SJSA1 (cell line): ENCODE measurements at places on chromosomes 16 and 17. TPM values are rescaled to one million over a fixed set of nuclear protein-coding genes. Genes with fewer than 3 reads are reported as not detected.

DNA sequence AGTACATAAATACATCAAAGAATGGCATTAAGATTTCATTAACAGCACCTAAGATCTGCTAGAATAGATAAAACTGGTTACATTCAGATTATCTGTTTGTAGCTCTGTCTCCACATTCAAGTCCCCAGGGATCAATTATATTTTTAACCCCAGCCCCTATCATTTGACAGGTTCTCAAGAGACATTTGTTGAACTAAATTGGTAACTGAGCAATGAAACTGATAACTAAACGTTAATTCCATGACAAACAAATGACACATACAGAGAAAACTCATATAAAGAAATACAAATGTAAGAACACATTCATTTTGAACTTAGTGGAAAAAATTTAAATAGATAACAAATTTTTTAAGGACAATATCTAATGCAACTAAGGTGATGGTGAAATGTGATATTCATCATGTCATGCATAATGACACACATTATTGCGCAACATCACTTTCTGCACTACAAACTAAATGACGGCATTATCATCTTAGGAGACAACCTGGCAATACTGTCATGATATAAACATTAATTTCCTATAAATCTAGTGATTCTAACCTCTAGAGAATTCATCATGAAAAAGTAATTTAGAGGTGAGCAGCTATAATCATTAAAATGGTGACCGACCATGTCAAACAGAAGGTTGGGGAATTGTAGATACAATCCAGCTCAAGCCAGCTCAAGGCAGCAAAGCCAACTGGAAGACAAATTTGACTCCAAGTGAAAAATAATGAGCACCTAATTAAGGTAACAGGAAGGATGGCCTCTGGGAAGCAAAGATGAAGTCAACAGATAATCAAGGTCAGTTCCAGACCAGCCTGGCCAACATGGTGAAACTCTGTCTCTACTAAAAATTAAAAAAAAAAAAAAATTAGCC lies 9.5 kb downstream of the ARHGAP17 start:
- H3K4me1 ChIP-seq = peaks cover 43% of the 10 kb centered on the region
- H3K36me3 ChIP-seq = peaks cover 37% of the 10 kb centered on the region
- H3K27me3 ChIP-seq = no peaks in the 10 kb centered on the region
- no peak for DNase-seq

HBA1 gene
- total RNA-seq = not detected in 2 replicates

- H3K36me3 ChIP-seq = no peaks in the 10 kb centered on the region
- no peak overlapping the region for H3K4me3 ChIP-seq
- H3K4me1 ChIP-seq = no peaks in the 10 kb centered on the region
- peaks cover 10% of the 10 kb centered on the region for H3K27me3 ChIP-seq
- H3K27ac ChIP-seq = no peak overlapping the region
These were observed 224.9 kb downstream of the CA10 start for GRCh38 chr17:51933647-51934046.

GRCh38 chr16:90020260-90020837 lies 1.1 kb upstream of the DBNDD1 start:
- no peaks in the 10 kb centered on the region; the same call in 1 of the 2 replicates for H3K36me3 ChIP-seq
- no peaks in the 10 kb centered on the region for H3K27me3 ChIP-seq
- H3K4me3 ChIP-seq = no peak overlapping the region

DNA sequence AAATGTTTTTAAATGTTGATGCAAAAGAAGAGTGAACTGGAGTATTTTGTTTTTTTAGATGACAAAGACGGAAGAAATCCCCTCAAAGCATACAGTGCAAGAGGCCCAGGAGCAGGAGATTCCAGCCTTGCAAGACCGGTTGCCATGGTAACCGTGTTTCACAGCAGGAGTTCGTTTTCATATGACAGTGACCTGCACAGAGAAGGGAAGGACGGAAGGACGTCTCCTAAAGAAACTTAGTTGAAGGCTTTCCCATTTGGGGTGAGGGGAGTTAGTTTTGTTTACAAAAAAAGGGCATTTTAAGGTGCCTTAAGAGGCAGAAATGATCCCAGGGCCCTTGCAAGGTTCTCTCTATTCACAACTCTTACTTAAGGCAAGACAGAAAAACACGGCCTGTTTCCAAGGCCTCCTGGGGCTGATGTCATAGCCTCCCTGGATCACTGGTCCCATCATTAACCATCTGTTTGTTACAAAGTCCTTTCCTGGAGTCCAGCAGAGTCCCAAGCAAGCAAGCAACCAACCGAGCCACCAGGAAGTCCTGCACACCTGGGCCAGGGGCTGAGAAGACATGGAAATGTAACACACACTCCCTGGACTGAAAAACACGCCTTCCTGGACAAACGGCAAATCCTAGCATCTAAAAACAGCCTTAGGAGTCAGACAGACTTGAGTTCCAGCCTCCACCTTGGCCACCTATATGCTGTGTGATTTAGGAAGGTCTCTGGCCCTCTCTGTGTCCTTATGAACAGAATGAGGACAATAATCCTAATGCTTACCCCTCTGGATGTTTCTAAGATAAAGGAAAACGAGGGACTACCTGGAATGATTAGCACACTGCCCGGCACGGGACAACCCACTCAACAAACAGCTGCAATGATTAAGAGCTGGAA lies 30.3 kb upstream of the RPH3AL start:
- DNase-seq = no peak
- 0 out of 2 replicates have a peak, but pooled peaks cover 4% of the 10 kb centered on the region for H3K27me3 ChIP-seq
- H3K36me3 ChIP-seq = no peaks in the 10 kb centered on the region

DNA sequence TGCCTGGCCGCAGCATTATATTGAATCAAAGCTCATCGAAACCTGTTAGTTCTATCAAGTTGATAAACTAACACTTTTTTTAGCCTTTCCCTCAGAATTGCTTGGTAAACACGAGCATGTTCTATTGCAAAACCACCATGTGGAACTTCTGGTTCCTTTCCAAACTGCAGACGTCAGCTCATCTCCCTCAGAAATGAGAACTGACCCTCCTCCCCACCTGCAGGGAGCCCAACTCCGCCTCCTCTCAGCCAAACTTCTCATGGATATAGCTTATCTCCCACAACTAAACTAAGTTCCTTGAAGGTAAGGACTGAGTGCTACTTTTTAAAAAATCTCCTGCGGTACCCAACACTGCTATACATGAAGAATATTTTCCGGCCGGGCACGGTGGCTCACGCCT lies 6.7 kb downstream of the SHMT1 start:
- H3K4me1 ChIP-seq = no peaks in the 10 kb centered on the region
- H3K27ac ChIP-seq = no peak overlapping the region
- no peak for DNase-seq
- peaks cover 12% of the 10 kb centered on the region for H3K36me3 ChIP-seq
- no peaks in the 10 kb centered on the region for H3K27me3 ChIP-seq

DNA sequence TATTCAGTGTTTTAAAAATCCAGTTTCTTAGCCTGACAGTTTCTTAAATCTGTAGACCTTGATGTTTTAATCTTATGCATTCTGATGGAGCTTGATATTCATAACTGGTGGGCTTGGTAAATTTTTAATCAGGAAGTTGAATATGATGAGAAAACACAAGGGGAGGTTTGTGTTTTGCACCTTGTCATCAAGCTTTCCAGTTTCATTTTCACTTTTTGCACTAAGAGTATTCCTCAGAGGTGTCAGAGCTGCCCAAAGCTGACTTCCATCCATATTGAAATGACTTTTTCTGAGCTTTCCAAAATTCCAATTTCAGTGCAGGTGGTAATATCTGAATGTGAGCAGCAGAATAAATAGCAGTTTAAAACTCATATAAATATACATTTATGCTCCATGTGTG lies 555.0 kb upstream of the RBFOX1 start:
- DNase-seq = no peak
- no peak overlapping the region for H3K4me3 ChIP-seq
- no peaks in the 10 kb centered on the region for H3K36me3 ChIP-seq
- H3K4me1 ChIP-seq = no peaks in the 10 kb centered on the region
- no peak overlapping the region for H3K27ac ChIP-seq

GRCh38 chr17:11922638-11923037 lies 74.6 kb downstream of the ZNF18 start:
- no peak overlapping the region for H3K27ac ChIP-seq
- H3K4me1 ChIP-seq = no peaks in the 10 kb centered on the region
- no peaks in the 10 kb centered on the region for H3K36me3 ChIP-seq
- no peak overlapping the region for H3K4me3 ChIP-seq
- no peaks in the 10 kb centered on the region for H3K27me3 ChIP-seq

DNA sequence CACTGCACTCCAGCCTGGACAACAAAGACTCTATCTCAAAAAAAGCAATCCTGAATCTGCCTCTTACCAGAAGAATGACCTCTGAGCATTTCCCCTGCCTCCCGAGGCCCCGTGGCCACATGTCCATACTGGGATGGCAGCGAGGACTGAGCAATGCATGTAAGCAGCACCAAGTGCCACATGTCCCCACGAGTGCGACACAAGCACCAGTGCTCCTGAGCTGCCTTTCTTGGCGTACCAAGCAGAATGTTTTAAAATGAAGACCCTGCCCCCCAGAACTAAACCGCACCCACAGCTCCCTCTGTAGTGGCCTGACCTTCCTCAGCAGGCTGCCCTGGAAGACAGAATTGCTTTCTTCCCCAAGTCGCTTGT lies 373.3 kb downstream of the SLC39A11 start:
- DNase-seq = no peak
- H3K4me3 ChIP-seq = no peak overlapping the region
- H3K36me3 ChIP-seq = no peaks in the 10 kb centered on the region
- no peaks in the 10 kb centered on the region for H3K27me3 ChIP-seq
